ENCODE measurements at places on chromosomes 5 and 9. TPM values are rescaled to one million over a fixed set of nuclear protein-coding genes. Genes with fewer than 3 reads are reported as not detected.

- peaks cover 23% of the 10 kb centered on the region for H3K27me3 ChIP-seq
- no peaks in the 10 kb centered on the region for H3K36me3 ChIP-seq
- DNase-seq = no peak
- no peaks in the 10 kb centered on the region for H3K4me1 ChIP-seq
- no peak overlapping the region for H3K4me3 ChIP-seq
- no peak overlapping the region for H3K27ac ChIP-seq
These were observed 80.9 kb downstream of the FOXD1 start for GRCh38 chr5:73367650-73368049.

GRCh38 chr5:73022471-73023169 is 66.8 kb downstream of the FCHO2 start:
- no peaks in the 10 kb centered on the region for H3K27me3 ChIP-seq
- H3K27ac ChIP-seq = no peak overlapping the region
- H3K4me1 ChIP-seq = no peaks in the 10 kb centered on the region
- no peak for DNase-seq
- peaks cover 11% of the 10 kb centered on the region for H3K36me3 ChIP-seq

DNA sequence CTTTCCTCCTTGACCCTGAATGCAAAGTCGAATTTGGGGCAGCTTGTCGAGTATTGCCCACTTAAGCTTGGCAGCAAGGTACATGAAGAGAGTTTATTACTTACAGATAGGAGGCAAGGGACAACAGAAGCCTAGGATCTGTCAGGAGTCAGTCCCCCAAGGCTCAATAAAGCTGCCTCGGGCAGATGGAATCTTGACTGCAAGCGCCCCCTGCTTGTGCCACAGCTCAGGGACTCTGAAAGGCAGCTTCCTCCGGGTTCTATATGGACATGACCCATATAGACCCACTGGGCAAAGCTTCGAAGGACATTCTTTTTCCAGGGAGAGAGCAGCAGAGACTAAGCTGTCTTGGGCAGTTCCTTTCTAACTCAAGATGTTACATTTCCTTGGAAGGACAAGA is 971.5 kb downstream of the EFNA5 start:
- H3K4me3 ChIP-seq = no peak overlapping the region
- H3K4me1 ChIP-seq = no peaks in the 10 kb centered on the region
- H3K27ac ChIP-seq = no peak overlapping the region
- DNase-seq = no peak
- H3K27me3 ChIP-seq = no peaks in the 10 kb centered on the region

GRCh38 chr9:121826711-121827110 is 175.3 kb downstream of the DAB2IP start:
- H3K36me3 ChIP-seq = no peaks in the 10 kb centered on the region
- DNase-seq = no peak
- no peak overlapping the region for H3K27ac ChIP-seq
- H3K4me3 ChIP-seq = no peak overlapping the region

DNA sequence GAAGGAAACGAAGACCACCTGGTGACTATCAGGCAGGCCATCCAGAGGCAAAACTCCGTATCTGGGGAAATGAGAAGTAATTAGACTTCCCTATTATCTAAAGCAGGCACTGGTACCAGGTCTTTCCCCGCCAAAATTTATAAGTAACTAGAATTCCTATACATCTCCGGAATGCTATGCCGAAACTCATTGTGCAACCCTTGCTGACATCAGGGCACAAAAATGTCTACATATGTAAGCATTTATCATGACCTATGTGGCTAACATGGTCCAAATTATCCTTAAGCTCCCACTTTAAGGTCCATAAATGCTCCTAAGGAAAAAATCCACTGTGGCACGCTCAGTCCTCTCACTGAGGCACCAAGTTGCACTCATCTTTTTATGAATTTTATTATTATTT is 17.8 kb downstream of the ACTL7B start:
- no peaks in the 10 kb centered on the region for H3K4me1 ChIP-seq
- DNase-seq = no peak
- peaks cover 13% of the 10 kb centered on the region for H3K27me3 ChIP-seq
- no peak overlapping the region for H3K4me3 ChIP-seq

DNA sequence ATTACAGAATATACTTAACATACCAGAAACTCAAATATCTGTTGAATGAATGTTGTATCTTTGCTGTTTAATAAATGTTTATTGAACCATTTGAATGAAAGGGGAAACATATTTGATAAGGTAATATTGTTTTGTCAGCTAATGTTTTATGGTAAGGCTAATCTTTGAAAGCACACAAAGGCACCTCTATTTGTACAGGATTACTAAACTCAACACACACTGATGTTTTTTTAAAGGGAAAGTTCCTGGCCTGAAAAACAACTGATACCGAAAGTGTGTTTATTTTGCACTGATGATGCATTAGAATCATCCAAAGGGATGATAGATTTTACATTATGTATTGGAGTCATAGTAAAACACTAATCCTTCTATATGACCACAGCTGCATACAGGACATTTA is 82.5 kb downstream of the ADCY2 start:
- H3K27me3 ChIP-seq = no peaks in the 10 kb centered on the region
- no peaks in the 10 kb centered on the region for H3K36me3 ChIP-seq
- no peaks in the 10 kb centered on the region for H3K4me1 ChIP-seq
- H3K27ac ChIP-seq = no peak overlapping the region

DNA sequence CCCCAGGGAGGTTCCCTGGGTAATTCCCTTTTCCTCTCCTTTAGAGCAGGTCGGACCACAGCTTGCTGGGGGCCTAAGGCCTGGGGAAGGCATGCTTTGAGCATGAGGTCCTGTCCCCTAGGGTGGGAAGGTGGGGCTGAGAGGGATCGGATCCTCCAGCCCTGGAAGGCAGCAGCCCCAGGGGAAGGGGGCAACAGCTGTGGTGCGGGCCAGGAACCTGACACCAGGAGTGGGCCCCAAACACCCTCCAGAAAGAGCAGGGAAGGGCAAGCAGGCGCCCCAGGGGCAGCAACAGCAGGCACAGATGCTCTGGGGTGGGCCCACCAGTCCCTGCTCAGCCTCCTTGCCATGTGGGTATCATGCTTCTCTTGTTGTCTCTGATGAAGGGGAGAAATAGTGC is 3.2 kb upstream of the CORO2A start:
- no peak overlapping the region for H3K4me3 ChIP-seq
- no peak overlapping the region for H3K27ac ChIP-seq
- no peak for DNase-seq
- H3K36me3 ChIP-seq = peaks cover 1% of the 10 kb centered on the region
- no peaks in the 10 kb centered on the region for H3K27me3 ChIP-seq
- peaks cover 16% of the 10 kb centered on the region for H3K4me1 ChIP-seq

GRCh38 chr5:149455889-149456409 is 76.9 kb upstream of the IL17B start:
- H3K27me3 ChIP-seq = no peaks in the 10 kb centered on the region
- H3K4me3 ChIP-seq = no peak overlapping the region
- peak overlapping the region; percentile 88 for H3K27ac ChIP-seq
- peak; percentile 60 for DNase-seq

- DNase-seq = peak; percentile 4
- H3K36me3 ChIP-seq = no peaks in the 10 kb centered on the region
- no peak overlapping the region for H3K27ac ChIP-seq
- H3K4me1 ChIP-seq = no peaks in the 10 kb centered on the region
- H3K27me3 ChIP-seq = no peaks in the 10 kb centered on the region
These were observed 259.6 kb upstream of the DMRT1 start for GRCh38 chr9:581673-582497.

GRCh38 chr5:141636413-141637122 is at the start of the genes HDAC3 and RELL2:
Gene HDAC3, minus strand, starts transcription at chr5:141636849. Its CDS starts 59 bp downstream, at chr5:141636790.
Gene RELL2, plus strand, starts transcription at chr5:141636997. Its CDS starts 1,229 bp downstream, at chr5:141638226.
- H3K4me3 ChIP-seq = peak within 1 kb of the TSS; percentile 91
- peaks cover 46% of the 10 kb centered on the region for H3K4me1 ChIP-seq
- peak within 1 kb of the TSS; percentile 84 for H3K27ac ChIP-seq
- peaks cover 65% of the 10 kb centered on the region for H3K36me3 ChIP-seq

- no peak for DNase-seq
- no peak overlapping the region for H3K4me3 ChIP-seq
- H3K27ac ChIP-seq = no peak overlapping the region
- no peaks in the 10 kb centered on the region for H3K36me3 ChIP-seq
- peaks cover 6% of the 10 kb centered on the region for H3K4me1 ChIP-seq
These were observed 33.5 kb downstream of the KCNMB1 start for GRCh38 chr5:170355601-170356098.

- no peak overlapping the region for H3K27ac ChIP-seq
- H3K36me3 ChIP-seq = no peaks in the 10 kb centered on the region
- H3K4me1 ChIP-seq = no peaks in the 10 kb centered on the region
- peaks cover 10% of the 10 kb centered on the region for H3K27me3 ChIP-seq
- no peak for DNase-seq
These were observed 68.8 kb upstream of the HTR4 start for GRCh38 chr5:148723143-148723542.

- H3K4me3 ChIP-seq = no peak overlapping the region
- no peaks in the 10 kb centered on the region for H3K4me1 ChIP-seq
- DNase-seq = no peak
- H3K27ac ChIP-seq = no peak overlapping the region
- H3K36me3 ChIP-seq = no peaks in the 10 kb centered on the region
- no peaks in the 10 kb centered on the region for H3K27me3 ChIP-seq
These were observed 69.3 kb downstream of the SH3RF2 start for GRCh38 chr5:146005723-146006122.

DNA sequence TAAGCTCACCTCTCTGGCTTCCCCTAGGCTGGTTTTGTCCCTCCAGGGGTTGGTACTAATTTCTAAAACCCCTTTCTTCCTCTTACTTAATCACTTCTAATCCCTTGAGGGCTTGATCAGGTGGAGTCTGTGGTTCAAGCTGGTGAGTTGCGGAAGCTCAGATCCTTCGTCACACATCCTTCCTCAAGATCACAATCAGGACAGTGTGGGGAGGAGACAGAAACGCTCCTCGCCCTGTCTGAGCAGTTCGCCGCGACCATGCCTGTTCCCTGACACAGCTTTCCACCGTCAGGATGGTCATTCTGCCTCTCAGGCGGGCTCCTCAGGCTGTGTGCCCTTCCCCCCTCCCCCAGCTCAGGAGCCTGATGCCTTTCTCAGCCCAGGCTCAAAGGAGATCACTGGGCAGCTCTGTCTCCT is 24.3 kb downstream of the CPLX2 start:
- DNase-seq = peak; percentile 11
- H3K4me1 ChIP-seq = no peaks in the 10 kb centered on the region

The FBP1 gene
- not detected for polyA plus RNA-seq

The IL3 gene
- not detected for polyA plus RNA-seq

The CDKN2AIPNL gene
- 46.9 TPM for polyA plus RNA-seq

The BRD3 gene
- 8.8 TPM for polyA plus RNA-seq

The RMI1 gene
- polyA plus RNA-seq = 6.0 TPM
